ENCODE measurements at places on chromosomes 4 and X.
A peak's percentile ranks its signal among the peaks of the same experiment; 100 is the strongest.

GRCh38 chr4:57200799-57201327, 90.7 kb upstream of the IGFBP7 start:
- no peak for DNase-seq

- DNase-seq: no peak
Measured at GRCh38 chr4:94507708-94508107, 56.0 kb downstream of the PDLIM5 start.

- no peak for DNase-seq
Measured at GRCh38 chr4:166777760-166778159, 456.5 kb downstream of the SPOCK3 start.

- DNase-seq: no peak
Measured at GRCh38 chr4:124899997-124900396, 187.5 kb upstream of the ANKRD50 start.

DNA sequence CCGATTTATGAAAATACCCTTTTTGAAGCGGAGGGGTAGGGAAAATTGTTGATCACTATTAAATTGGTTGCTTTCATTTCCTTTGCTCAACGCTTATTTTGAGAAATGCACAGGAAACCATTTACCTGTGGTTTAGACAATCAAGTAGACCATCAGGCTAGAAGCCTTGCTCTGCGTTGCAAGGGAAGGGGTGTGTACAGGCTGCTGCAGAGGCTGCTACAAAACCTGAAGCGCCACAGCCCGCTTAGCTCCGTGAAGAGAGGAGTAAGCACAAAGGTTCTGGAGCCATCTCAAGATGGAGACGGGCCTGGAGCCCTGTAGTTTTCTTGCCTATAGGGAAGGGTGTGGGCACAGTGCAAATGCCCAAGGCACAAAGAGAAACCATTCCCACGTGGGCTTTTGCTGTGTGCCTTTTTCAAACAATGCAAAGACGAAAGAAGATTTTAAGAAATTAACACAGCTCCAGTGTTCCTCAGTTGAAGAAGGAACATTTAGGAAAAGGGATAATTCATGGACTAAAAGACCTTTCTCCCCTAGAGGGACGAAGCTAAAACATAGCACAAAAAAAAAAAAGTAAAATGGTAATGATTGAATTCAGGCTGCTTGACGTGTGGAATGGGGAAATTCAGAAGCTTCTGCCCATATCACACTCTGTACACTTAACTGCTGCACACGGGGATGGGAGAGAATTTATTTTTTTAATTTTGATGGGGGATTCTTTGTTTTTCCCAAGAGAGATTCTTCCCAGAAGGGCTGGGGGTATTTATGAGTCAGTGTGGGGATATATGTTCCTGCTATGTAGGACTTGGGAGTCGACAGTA, 3.5 kb downstream of the TMSB4X start:
- peak; percentile 71 for DNase-seq

- no peak for DNase-seq
Measured at GRCh38 chr4:31192341-31192740, 472.2 kb downstream of the PCDH7 start.

DNA sequence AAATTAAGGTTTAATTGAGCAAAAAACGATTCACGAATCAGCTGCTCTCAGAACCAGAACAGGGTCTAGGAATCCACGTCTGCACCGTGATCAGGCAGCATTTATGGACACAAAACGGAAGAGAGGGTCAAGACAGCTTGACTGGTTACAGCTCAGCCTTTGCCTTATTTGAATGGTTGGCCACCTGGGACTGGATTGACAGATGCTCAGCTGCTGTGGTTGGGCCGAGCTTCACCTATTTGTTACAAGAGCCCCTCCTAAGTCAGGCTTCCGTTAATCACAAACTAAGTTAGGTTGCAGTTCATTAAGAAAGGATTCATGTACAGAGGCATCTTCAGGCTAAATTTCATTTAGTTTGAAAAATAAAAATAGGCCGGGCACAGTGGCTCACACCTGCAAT, 50.6 kb upstream of the MAN2B2 start:
- DNase-seq: no peak

- no peak for DNase-seq
Measured at GRCh38 chr4:3501126-3501824, 30.9 kb downstream of the LRPAP1 start.

GRCh38 chr4:3189459-3189858, 59.5 kb upstream of the MSANTD1 start:
- DNase-seq: no peak

DNA sequence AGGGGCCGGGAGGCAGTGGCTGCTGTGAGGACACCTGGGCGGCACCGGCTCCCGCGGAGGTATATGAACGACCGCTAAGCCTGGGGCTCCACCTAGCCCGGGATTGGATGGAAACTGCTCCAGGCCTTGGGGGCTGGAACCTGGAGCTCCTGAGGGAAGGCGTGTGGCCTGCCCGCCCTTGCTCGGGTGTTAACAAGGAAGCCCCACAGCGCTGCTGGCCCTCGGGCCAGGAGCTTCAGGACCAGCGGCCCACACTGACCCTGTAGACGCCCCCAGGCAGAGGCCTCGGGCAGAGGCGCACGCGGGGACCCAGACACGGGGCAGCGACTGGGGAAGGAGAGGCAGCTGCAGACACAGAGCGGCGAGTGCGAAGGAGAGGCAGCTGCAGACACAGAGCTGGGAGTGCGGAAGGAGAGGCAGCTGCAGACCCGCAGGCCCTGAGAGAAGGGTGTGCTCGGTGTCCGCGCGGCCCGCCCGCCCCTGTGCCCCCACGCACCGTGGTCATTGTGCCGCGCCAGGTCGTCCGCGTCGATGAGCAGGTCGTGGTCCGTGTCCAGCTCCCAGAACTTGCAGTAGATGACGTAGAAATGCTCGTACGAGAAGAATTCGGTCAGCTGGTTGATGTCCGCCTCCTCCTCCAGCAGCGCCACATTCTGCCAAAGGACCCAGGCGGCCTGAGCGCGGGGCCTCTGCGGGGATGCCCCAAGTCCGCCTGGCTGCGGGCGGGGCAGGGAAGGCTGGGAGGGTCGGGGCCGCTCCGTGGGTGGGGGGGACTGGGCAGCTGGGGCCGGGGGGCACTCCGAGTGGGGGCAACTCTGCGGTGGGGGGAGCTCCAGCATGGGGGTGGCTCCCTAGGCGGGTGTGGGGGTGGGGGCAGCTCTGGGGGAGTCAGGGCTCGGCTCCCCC, 26.7 kb upstream of the GTPBP6 start:
- peak; percentile 56 for DNase-seq

DNA sequence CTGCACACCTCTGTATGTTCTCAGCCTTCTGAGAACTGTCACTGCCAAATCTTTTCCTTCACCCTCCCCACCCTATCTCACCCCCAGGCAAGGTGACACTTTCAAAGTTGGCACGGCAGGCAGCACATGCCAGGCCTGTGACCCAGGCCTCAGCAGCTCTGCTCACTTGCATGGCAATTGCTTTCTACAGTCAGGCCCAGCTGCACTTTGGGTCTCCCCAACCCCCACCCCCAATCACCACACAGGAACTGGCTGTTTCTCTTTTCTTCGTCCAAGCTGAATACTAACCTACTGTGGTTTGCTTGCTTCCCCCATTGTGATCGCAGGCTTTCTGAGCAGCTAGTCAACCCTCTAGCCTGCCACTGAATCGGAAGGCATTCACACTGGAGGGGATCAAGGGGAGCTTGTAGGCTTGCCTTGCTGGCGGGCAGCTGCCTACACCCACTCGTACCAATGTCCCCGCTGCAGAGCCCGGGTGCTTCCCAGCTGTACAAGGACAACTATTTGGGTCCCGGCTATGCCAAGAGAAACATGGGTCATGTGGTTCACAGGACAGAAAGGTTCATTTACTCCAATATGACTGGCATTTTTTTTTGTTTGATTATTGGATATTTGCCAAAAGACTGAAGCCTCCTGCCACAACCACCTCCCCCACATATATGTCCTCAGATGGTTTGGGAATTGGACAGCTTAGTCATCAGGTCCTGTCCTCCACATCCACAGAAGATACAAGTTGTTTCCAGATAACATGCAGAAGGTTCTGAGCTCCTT, 28.1 kb downstream of the SLC25A43 start:
- DNase-seq: no peak

DNA sequence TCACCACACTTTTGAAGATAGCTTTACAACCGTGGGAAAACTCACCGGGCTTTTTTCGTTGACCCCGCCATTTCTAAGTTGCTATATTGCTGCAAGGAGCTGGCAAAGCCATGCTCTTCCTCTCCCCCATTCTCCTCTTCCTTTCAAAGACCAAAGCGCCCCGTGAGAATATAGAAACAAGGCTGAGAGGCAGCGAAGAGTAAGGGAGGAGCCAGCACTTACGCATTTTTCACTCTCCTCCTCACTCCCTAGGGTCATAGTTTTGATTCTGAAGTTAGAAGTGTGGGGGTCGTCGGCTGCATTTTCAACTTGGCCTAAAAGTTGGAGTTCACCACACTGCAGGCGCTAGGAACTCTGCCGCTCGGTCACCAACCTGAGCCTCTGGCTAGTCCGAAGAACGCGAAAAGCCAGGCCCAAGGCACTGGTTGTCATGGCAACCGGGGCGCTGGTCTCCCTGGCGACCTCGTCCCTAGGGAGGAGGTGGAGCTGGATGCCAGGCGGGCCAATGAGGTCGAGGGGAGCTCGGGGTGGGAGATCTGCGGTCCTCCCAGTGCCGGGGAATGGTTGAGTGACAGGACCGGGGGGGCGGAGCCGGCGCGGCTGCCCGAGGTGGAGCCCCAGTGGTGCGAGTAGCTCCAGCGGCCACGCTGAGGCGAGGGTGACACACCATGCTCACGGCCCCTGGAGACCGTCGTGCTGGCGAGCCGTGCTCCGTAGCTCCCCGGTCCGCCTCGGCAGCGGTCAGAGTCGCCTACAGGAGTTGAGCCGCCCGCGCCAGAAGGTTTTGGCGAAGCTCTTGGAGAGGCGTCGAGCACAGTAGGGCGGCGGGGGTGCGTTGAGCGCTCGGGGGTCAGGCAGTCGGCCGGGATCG, at the start of gene PTPN13:
Gene PTPN13 (plus strand): TSS at position 628 of the 871 bp plus-strand sequence. CDS start 40,942 bp downstream, outside the sequence.
- peak; percentile 99 for DNase-seq

GRCh38 chrX:97524997-97525396, 641.3 kb downstream of the RPA4 start:
- no peak for DNase-seq

DNA sequence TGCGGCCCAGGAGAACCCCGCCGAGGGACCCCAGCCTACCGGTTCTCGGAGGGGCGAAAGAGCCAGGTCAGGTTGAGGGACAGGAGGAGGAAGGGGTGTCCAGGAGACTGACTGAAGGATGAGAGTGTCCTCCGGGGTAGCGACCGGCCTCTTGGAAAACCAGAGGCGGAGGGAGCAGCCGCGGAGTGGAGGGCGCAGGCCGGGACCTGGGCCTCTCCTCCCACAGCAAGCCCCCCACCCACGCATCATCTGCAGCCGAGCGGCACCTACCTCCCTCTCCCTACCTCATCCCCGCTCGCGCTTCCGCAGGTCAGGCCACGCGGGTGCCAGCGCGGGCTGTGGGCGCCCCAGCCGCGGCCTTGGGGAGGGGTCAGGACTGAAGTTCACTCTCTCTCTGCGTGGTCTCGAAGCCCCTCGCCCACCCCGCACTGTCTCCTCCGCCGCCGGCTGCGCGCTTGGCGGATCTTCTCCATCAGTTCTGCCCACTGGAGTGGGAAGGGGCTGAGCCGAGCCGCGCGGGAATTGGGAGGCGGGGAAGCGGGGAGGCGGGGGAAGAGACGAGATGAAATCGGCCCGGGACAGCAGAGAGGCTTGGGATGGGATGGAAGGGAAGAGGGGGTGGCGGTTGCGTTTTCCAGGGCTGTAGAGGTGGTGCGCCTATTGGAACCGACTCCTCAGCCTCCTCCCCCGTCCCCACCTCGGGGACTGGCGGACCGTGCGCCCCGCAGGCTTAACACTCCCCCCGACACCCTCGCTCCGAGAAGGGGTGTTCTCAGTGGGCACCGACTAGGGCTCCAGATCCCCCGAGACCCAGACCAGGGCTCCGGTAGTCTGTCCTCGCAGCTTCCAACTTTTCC, 1.8 kb downstream of the NLGN4X start:
- DNase-seq: no peak

GRCh38 chr4:1337376-1337831, 9.6 kb upstream of the UVSSA start:
- no peak for DNase-seq

GRCh38 chr4:190017357-190018200, 9.5 kb downstream of the FRG2 start:
- no peak for DNase-seq

- no peak for DNase-seq
Measured at GRCh38 chr4:41236032-41236431, 20.7 kb upstream of the UCHL1 start.

DNA sequence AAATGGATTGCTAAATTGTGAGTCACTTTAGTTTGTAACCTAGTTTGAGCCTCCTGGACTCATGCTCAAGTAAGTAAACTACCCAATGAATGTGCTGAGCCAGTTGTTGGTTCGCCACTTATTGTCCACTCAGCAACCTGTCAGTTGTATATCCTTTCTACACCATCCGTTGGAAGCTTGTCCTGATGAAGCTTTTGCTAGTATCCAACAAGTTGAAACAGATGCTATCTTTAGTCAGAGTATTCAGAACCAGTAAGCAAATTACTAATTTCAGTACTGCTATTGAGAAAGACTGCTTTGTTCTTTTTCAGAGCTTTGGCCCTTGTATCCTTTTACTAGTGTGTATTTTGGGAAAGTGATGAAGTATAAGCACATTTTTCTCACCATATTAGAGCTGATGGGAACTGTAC, 4.3 kb upstream of the NAA15 start:
- DNase-seq: no peak

DNA sequence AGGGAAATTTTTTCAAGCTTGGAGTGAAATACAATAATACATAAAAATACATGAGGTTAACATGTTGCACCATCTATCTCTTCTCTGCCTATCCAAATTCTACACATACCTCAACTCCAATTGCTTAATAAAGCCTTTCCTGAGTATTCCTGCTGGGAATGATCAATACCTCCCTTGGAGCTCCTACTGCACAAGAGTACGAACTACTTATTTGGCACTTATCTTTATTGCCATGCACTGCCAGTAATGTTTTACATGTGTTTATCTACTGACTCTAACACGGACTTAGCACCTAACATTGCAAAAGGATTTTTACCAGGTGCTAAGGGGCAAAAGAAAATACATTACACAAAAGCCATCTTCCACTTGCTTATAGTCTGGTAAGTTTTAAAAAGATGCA, 80.2 kb downstream of the ADGRA3 start:
- DNase-seq: no peak

DNA sequence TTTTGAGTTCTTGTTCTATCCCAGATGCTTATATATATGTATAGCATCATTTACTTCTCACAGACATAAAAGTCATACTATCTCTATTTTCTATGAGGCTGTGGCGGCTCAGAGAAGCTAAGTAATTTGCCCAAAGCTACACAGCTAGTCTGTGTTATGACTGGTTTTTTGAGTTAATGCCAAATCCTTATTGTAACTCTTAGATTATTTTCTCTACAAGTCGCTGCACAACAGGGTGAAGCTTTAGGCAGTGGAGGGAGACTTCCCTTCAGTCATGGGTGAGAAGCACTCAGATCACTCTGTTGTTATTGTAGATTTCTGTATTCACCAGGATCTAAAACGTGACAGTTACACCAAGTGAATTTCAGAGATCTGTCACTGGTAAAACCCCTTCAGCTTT, 48.1 kb downstream of the WWC2 start:
- DNase-seq: no peak

DNA sequence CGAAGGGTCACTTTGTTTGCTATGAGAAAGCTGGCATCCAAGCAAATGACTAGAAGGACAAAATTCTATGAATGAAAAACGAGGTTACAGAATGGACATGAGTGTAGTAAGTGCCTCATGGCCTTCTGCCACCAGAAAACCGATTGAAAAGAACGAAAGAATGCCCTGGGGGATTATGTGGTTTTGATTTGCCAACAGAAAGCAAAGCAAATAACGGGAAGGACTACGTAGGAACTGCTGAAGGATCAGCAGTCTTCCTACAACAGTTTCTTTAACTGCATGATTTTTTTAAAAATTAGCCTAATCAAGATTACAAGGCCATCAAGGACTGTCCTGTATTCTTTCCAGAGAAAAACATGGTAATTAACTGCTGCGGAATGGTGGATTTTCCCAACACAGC, 50.6 kb downstream of the NRK start:
- no peak for DNase-seq

All from upper lobe of right lung (tissue), 1 donor.